Activated naive CD8-positive, alpha-beta T cell treated with anti-CD3 and anti-CD28 coated beads for 36 hours (primary cell): ENCODE measurements at places on chromosomes 2 and 18. TPM values are rescaled to one million over a fixed set of nuclear protein-coding genes. Genes with fewer than 3 reads are reported as not detected.

GRCh38 chr2:85266146-85267041, 61.4 kb downstream of the TGOLN2 start:
- peaks cover 3% of the 10 kb centered on the region for H3K27me3 ChIP-seq
- no peak overlapping the region for H3K27ac ChIP-seq
- H3K36me3 ChIP-seq: no peaks in the 10 kb centered on the region

The IL1RN gene
- 0.30 TPM for total RNA-seq

GRCh38 chr2:218010984-218011652, 8.3 kb upstream of the TNS1 start:
- H3K4me1 ChIP-seq: peaks cover 10% of the 10 kb centered on the region
- no peaks in the 10 kb centered on the region for H3K36me3 ChIP-seq
- H3K4me3 ChIP-seq: peak overlapping the region; percentile 45
- DNase-seq: no peak

GRCh38 chr2:9423922-9424272, 443 bp downstream of the CPSF3 start:
- H3K4me3 ChIP-seq: no peak overlapping the region
- H3K4me1 ChIP-seq: peaks cover 30% of the 10 kb centered on the region
- H3K36me3 ChIP-seq: peaks cover 26% of the 10 kb centered on the region

The TCF23 gene
- total RNA-seq: not detected

GRCh38 chr2:13524492-13524891, 807.8 kb downstream of the TRIB2 start:
- H3K4me3 ChIP-seq: no peak overlapping the region
- no peak overlapping the region for H3K27ac ChIP-seq

DNA sequence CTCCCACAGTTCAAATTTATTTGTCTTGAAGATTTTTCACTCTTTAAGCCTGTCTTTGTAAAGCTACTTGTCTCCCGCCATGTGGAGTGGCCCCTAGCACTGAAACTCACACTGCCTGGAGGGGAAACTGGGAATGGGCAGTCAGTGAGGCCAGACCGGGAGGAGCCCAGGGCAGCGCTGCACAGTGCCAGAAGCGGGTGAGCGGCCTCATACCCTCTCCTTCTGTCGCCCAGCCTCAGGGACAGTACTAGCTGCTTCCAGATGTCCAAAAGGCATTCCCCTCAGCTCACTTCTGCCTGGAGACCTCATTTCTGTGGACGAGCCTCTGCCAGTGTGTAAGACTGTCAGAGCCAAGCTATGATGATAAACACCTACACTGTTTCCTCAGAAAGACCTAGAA, 79.9 kb downstream of the SEPTIN10 start:
- H3K36me3 ChIP-seq: no peaks in the 10 kb centered on the region
- H3K27ac ChIP-seq: no peak overlapping the region
- no peak for DNase-seq
- no peaks in the 10 kb centered on the region for H3K4me1 ChIP-seq

The CAVIN2 gene
- total RNA-seq: not detected

DNA sequence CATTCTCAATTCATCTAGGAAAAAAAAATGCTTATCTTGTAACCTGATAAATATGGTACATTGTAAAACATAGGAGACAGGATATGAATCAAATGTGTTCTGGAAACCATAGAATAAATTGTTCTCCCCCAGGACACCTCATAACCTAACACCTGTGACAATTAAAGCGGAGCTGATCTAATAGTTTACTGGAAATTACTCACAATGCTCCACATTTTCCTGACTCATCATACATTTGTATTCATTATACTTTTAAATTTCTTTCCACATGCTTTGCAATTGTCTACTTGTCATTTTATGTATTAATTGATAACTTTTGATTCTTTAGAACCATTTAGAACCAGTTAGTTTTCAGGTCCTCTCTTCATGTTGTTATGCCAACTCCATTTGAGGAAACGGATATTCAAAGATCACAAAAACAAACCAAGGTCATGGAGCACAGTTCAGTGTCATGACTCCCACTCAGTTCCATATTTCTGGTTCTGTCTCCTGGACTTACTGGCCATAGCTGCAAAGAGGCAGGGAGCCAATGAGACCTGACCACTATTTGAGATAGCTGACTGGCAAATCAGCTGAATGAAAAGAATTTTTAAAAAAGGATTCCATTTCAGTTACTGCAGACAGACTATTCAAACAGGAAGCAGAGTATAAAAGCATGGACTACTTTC, 128.5 kb downstream of the CALCRL start:
- no peaks in the 10 kb centered on the region for H3K36me3 ChIP-seq
- no peaks in the 10 kb centered on the region for H3K4me1 ChIP-seq
- H3K4me3 ChIP-seq: no peak overlapping the region

GRCh38 chr2:215693999-215694580, 258.2 kb upstream of the FN1 start:
- no peak for DNase-seq
- H3K27me3 ChIP-seq: no peaks in the 10 kb centered on the region
- H3K36me3 ChIP-seq: no peaks in the 10 kb centered on the region
- H3K4me1 ChIP-seq: no peaks in the 10 kb centered on the region

DNA sequence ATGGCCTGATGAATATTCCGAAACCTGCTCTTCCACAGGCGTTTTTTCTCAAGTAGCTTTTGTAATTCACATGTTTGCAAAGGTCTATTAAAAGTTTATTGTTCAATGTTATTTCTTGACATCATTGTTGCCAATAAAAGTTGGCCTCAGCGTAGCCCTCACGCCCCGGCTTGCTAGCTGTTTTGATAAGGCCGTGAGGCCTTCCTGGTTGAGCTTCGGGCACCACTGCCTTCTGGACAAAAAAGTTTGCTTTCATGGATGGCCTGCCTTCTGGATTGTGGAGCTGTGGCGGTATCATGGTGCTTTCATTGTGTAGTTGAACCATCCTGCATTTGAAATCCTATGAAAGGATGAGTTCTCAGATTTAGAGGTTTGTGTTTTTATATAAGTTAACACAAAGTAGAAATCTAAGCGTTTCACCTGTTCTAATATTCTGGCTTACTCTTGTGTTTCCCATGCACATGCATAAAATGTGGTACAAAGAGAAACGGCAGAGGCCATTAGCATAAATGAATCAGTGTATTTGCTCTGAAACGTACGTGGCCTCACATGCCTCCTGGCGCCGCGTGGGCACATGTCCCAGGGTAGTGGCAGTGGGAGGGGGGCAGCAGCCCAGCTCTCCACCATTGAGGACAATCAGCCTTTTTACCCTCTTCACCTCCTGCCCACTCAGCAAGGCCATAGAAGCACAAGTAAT, 134.5 kb downstream of the NCK2 start:
- H3K4me1 ChIP-seq: peaks cover 85% of the 10 kb centered on the region
- DNase-seq: no peak
- H3K4me3 ChIP-seq: no peak overlapping the region
- H3K27ac ChIP-seq: peak overlapping the region; percentile 20
- peaks cover 93% of the 10 kb centered on the region for H3K36me3 ChIP-seq
- H3K27me3 ChIP-seq: no peaks in the 10 kb centered on the region

The CLIP4 gene
- 18.7 TPM for total RNA-seq

The REG3A gene
- not detected for total RNA-seq

The LOXHD1 gene
- 0.12 TPM for total RNA-seq
